Stimulated activated CD4-positive, alpha-beta T cell treated with anti-CD3 and anti-CD28 coated beads, Interleukin-12 subunit alpha, Interleukin-12 subunit beta, amount 100 ng/mL, for 4 hours (primary cell): ENCODE measurements at places on chromosomes 12 and 14.

GRCh38 chr12:118526255-118527095 lies 150.1 kb downstream of the SUDS3 start:
- DNase-seq = no peak

GRCh38 chr12:47591361-47591791 lies 114.5 kb downstream of the RPAP3 start:
- no peak for DNase-seq

DNA sequence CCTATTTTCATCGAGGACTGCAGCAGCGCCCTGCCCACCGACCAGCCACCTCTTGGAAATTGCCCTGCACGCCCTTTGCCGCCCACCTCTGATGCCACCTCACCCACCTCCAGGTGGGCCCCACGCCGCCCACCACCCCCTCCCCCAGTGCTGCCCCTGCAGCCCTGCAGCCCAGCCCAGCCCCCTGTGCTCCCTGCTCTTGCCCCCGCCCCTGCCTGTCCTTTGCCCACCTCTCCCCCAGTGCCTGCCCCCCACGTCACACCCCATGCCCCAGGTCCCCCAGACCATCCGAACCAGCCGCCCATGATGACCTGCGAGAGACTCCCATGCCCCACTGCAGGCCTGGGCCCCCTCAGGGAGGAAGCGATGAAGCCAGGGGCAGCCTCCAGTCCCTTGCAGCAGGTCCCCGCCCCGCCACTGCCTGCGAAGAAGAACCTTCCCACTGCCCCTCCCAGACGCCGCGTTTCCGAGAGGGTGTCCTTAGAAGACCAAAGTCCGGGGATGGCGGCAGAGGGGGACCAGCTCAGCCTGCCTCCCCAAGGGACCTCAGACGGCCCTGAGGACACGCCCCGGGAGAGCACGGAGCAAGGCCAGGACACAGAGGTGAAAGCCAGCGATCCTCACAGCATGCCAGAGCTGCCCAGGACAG lies 96.5 kb downstream of the LGMN start:
- DNase-seq = peak; percentile 35

GRCh38 chr12:54409267-54409666 lies 9.8 kb downstream of the ITGA5 start:
- DNase-seq = no peak

- no peak for DNase-seq
Observed at GRCh38 chr12:85781766-85782165, 54.4 kb downstream of the RASSF9 start.

DNA sequence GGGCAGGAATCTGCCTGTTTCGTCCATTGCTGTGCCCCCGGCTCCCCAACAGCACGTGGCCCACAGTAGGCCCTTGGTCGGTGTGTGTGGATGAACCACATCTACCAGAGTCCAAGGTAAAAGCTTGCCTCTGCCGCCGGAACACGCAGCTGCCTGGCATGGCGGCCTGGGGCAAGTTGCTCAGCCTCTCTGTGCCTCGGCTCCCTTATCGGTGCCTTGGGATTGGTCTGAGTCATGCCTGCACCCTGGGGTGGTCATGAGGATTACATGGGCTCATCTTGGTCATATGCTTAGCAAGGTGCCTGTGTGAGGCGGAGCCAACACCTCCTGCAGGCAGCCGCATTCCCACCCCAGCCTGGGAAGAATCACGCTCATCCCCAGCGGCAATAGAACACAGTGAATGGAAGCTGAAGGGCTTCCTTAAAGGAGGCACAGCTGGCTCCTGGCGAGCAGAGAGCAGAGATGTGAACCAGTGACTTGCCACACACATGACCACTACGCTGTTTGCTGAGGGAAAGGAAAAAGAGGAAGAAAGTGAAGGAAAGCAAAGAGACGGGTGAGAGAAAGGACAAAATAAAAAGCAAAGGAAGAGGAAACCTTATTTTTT lies 5.5 kb upstream of the SCARB1 start:
- DNase-seq = no peak

DNA sequence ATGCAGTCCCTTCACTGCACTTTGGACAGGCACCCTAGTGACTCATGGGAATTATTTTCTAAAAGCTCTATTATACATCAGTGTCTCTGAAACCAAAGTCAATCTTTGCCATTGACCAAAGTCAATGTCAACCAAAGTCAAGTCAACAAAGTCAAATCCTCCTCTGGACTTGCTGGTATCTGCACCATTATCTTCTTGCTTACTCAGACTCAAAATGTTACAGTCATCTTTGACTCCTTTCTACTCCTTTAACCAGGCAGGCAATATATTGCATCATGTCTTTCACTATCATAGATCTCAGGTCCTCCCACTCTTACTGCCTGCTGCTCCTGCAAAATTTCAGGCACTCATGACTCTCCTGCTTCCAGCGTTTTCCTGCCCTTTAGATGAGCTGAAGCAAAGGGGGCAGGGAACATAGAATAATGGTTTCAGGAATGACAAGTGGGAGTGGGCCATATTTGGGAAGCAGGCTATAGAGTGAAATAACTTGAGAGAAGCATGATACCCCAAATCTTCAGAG lies 39.2 kb downstream of the IGF1 start:
- DNase-seq = no peak

- DNase-seq = no peak
Observed at GRCh38 chr14:97517566-97518234, 720.5 kb downstream of the VRK1 start.

DNA sequence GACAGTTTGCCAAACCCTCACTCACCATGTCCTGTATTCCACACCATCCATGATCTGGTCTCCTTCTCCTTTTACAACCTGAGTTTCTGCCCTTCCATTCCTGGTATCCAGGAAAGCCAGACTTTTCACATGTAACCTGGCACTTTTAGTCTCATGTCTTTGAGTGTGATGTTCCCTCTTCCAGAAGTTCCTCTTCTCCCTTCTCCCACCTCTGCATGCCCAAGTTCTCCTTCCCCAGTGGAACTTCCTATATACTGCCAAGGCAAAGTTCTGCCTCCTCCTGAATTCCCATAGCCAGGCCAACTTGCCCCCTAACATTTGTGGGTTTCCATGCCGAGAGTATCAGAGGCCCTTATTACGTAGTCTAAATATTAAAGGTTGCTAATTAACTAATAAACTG lies 3.2 kb upstream of the ITPR2 start:
- DNase-seq = no peak

GRCh38 chr12:110844551-110845338 lies 2.0 kb upstream of the CCDC63 start:
- DNase-seq = no peak

GRCh38 chr14:90601563-90601962 lies 204.7 kb downstream of the CALM1 start:
- DNase-seq = no peak

GRCh38 chr12:124248941-124249825 lies 45.7 kb upstream of the RFLNA start:
- no peak for DNase-seq

GRCh38 chr14:74886001-74886400 lies 4.3 kb downstream of the DLST start:
- DNase-seq = no peak

- DNase-seq = peak; percentile 62
Observed at GRCh38 chr12:630656-631632, 32.3 kb downstream of the NINJ2 start.

DNA sequence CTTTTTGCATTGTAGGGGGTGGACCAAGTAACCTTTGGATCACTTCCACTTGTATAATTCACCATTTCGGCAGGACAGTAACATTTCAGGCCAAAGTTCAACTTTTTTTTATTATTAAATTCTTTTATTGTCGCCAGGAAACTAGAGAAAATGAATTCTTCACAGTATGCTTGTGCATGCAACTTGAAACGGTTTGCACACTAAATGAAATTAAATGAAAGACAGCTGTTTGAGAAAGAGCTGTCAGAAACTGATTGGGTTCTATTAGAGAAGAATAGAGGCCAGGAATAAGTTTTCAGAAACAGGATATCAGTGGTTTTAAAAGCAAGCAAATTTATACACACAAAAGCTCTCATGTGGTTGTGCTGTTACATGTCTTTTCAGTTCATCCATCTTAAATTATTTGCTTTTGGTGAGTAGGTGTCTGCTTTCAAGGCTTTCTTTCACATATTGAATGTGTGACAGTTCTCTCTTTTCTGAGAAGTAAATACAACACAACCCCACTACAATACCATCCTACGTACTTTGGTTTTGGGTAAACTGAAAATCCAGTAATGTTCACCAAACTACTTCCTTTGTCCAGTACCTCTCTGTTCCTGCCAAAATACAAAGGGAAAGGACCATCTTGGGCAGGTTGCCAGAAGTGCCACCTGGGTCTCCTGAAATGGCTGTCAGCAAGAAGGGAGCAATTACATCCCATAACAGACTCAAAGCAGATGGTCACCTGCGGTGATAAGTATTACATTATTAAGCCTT lies 291.7 kb downstream of the RAD51B start:
- no peak for DNase-seq

GRCh38 chr12:57243521-57244311 lies 7.3 kb downstream of the STAC3 start:
- DNase-seq = peak; percentile 84

- DNase-seq = no peak
Observed at GRCh38 chr14:92973798-92974372, 50.9 kb downstream of the CHGA start.

GRCh38 chr12:75196865-75197264 lies 12.8 kb downstream of the KCNC2 start:
- DNase-seq = no peak

DNA sequence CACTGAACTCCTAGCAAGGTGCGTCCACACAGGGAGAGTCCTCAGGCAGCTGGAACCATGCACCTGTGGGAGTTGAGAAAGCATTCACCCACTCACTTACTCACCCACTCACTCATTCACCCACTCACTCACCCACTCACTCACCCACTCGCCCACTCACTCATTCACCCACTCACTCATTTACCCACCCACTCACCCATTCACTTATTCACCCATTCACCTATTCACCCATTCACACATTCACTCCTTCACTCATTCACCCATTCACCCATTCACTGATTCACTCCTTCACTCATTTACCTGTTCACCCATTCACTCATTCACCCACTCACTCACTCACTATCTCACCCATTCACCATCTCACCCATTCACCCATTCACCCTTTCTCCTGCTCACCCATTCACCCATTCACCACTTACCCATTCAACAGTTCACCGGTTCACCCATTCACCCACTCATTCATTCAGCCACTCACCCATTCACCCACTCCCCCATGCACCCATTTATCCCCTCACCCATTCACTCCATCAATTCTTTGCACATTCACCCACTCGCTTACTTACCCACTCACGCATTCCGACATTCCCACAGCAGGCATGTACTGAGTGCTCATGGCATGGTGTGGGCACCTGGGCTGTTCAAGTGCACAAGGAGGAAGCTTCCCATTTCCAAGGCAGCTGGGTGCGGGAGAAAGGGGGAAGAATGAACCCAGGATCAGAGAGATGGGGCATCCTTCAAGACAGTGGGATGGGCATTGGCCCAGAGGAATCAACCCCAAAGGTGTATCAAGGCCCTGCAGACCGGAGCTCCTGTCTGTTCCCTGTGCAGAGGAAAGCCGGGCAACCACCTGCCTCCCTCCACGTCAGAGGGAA lies 135.2 kb upstream of the C14orf180 start:
- DNase-seq = no peak

DNA sequence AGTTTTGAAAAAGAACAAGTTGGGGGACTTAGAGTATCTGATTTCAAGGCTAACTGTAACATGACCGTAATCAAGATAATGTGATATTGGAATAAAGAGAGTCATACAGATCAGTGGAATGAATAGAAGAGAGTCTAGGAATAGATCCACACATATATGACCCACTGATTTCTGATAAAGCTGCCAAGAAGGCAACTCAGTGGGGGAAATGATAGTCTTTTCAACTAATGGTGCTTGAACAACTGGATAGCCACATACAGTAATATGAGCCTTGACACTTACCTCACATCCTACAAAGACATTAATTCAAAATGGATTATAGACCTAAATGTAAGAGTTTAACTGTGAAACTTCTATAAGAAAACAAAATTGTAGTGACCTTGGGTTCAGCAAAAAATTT lies 3.8 kb downstream of the PRKCH start:
- DNase-seq = no peak

DNA sequence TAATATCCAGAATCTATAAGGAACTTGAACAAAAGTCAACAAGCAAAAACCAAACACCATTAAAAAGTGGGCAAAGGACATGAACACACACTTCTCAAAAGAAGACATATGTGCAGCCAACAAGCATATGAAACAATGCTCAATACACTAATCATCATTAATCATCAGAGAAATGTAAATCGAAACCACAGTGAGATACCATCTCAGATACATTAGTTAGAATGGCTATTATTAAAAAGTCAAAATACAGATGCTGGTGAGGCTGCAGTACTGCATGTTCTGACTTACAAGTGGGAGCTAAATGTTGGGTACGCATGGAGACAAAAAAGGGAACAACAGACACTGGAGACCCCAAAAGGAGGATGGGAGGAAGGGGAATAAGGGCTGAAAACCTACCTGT lies 67.1 kb downstream of the BLTP3B start:
- DNase-seq = no peak

DNA sequence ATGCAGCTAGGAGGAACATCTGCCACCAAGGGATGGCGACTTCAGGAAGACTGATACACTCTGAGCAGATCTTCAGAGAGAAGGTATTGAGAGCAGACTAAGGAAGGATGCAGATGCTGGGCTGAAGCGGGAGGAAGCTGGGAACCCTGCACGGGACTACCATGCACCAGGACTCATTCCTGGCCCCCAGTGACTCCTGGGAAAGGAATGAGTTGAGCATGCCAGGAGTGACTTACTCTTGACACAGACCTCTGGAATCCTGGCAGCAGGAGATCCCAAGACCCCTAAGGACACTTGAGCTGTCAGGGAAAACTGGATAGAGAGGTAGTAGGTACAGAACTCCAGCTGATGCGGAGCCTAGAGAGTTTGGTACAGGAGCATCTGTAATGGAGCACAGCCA lies 336.1 kb downstream of the RPS29 start:
- no peak for DNase-seq

DNA sequence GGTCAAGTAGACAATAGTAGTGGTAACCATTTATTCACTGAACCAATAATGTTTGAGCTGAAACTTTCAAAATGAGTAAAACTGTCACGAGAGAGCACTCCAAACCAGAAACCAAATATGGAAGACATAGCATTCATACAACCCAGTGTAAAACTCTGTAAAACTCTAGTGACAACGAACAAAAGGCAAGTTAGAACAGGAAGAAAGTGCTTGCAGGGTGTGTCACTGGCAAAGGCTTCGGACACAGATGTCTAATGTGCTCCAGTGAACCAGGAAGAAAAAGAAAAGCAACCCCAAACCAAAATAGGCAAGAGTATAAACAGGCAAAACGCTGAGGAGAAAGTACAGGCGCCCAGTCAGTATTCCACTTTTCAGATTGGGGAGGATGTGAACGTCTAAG lies 79.3 kb upstream of the FZD10 start:
- DNase-seq = no peak

GRCh38 chr12:122161682-122162081 lies 12.3 kb downstream of the IL31 start:
- DNase-seq = no peak
